CD4-positive, alpha-beta T cell treated with Interleukin-12 subunit alpha and Interleukin-12 subunit beta, for 1 hour (primary cell): ENCODE measurements at places on chromosomes 6 and 20.
A peak's percentile ranks its signal among the peaks of the same experiment; 100 is the strongest.

DNA sequence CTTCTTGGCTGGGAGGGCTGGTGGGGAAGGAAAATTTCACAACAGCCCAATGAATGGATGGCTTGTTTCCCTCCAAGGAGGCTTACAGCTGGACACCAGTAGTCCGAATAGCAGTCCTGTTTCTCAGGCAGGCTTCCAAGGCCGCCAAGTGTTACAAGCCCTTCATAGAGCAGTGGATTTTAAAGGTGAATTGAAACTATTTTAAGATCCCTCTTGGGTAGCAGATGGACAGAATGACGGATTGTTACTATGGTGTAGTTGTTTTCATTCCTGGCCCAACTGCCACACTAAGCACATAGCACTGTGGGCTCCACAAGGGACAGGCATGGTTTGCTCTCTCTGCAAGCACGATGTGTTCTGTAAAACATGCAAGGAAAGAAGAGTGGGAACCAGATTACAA, 203.3 kb upstream of the TAB2 start:
- DNase-seq = no peak

DNA sequence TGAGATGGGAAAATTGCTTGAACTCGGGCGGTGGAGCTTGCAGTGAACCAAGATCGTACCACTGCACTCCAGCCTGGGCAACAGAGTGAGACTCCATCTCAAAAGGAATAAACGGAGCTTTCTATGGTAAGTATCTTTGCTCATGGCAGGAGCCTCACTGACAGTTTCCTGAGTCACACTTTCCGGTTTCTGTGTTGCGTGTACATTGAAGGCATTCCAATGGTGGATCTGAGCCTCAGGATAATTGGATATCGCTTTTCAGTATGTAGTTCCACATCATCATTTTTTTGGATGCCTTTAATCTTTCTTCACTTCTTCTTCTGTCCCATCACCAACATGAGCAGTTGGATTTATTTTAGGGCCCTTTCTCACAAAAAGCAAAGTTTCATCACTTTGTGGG, 28.6 kb upstream of the GTSF1L start:
- no peak for DNase-seq

GRCh38 chr6:21587179-21587960, 6.2 kb upstream of the SOX4 start:
- peak; percentile 10 for DNase-seq

GRCh38 chr6:139597771-139598755, 223.6 kb upstream of the CITED2 start:
- no peak for DNase-seq

DNA sequence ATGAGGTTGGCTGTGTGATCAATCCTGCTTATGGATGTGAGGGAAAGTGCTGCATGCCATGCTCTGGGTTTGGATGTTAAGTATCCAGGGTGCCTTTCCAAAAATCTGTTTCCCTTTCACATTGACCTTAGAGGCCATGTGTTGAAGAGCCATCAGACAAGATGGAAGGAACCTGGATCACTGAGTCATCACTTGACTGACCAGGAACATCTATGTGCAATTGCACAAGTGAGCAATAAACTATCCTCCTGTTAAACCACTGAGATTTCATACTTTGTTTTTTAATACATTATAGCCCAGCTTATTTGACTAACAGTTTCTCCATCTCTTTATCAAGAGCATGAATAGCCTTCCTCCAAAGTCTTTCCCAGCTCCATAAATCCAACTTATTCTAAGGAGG, 17.8 kb upstream of the TMEM14A start:
- no peak for DNase-seq

DNA sequence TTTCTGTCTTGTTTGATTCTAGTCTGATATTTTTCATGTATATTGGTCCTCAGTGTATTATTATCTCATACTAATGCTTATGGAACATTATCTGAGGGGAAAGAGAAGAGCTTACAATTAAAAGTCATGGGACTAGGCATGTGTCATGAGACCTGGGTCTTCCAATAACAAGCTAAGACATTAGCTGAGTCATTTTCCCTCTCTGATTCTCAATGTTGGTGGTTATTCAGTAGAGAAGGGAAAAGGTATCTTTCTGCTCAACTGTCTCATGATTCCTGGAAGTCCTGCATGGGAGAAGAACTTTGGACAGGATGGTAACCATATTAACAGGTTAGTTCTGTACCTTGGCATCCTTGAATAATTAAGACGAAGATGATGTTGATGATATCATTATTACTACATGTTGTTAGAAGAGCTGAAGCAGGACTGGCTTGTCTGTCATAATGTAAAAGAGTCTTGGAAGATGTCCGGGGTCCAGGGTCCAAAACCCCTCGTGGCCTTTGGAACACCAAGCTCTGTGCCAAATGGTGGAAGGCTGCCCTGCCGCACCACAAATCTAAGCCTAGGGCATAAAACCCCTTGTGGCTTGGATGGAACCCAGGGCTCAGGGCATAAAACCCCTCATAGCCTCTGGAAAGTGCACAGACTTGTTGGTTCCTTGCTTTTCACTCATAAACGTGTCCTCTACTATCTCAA, 19.1 kb downstream of the TRIM38 start:
- no peak for DNase-seq

DNA sequence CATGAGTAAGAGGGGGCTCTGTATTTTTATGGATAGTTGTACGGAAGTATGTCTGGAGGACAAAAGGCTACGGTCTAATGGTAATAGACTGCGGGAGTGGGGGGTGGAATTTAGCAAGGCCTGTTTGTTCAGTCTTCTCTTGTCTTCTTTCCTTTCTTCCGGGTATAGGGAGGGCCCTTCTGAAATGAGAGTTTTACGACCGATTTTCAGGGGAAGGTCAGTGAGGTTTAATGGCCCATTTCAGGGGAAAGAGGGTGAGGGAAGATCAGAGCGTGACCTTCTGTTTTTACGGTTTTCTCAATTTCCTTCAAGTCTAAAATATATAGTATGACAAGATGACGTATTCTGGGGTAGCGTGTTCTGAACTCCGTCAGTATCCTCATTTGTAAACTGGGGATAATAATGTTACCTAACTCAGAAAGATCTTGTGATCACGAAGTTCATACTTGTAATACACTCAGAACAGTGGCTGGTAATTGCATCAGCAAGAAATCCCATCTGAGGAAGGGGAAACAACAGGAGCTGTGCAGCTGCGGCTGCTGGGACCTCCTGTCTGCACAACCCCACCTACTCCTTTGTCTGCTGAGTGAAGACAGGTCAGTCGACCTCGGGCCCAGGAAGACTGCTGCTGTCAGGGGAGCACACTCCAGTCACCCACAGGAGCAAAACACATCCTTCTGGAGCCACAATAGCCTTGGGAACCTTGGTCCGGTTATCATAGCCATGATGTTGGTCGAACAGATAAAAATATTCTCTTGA, 90.4 kb downstream of the MAP3K7 start:
- DNase-seq = no peak

DNA sequence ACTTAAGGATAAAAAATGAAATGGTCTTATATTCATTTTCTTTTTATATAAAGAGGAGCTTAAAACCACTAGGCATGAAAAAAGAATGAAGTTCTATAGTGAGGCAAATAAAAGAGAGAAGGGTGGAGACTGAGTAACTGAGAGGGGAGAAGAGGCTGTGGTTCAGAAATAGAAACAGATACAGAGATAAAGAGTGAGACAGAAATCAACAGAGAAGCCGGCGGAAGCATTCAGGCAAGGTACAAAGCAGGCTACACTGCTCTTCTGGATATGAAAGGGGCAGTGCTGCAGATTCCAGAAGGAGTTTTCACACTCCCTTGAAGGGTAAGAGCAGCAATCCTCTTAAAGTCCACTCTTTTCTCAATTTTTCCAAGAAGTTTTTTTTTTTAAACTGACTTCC, 29.9 kb downstream of the NFATC2 start:
- peak; percentile 44 for DNase-seq

- DNase-seq = no peak
These were observed 2.7 kb downstream of the FBXO9 start for GRCh38 chr6:53067849-53068361.

DNA sequence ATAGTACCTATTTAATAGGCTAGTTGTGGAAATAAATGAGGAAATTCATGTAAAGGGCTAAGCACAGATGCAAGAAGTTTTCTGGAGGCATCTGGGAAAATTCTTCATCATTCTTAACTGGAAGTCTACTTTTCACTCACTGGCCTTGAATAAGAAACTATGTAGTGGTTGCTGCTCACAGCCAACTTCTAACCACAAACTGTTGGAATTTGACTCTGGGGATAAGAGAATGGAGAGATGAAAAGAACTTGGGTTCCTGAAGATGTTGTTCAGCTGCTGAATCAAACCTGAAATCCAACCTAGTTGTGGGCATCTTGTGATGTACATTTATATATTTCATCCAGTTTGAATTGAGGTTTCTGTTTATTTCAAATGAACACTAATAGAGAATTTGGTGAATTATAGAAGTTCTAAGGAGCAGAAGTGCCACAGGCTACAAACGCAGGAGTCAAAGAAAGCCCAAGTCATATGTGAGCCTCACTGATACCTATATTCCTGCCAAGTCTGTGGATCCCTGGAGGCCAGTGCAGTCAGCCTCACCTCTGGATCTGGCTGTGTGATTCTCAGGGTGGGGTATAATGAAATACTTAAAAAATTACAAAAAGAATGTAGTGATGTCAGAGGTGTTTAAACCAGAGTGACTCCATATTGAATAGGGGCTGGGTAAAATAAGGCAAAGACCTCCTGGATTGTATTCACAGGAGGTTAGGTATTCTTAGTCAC, 18.7 kb upstream of the MEI4 start:
- no peak for DNase-seq

GRCh38 chr6:79506251-79506650, 31.0 kb downstream of the LCA5 start:
- no peak for DNase-seq

- DNase-seq = peak; percentile 4
These were observed 1066.8 kb upstream of the CITED2 start for GRCh38 chr6:140441256-140441655.

- no peak for DNase-seq
These were observed 48.1 kb downstream of the PSMG4 start for GRCh38 chr6:3306848-3307247.

- DNase-seq = no peak
These were observed 17.5 kb upstream of the SDCBP2 start for GRCh38 chr20:1346315-1346969.

GRCh38 chr20:50274570-50275430, 84.2 kb downstream of the CEBPB start:
- peak; percentile 39 for DNase-seq

GRCh38 chr20:6057139-6057538, 3.3 kb upstream of the LRRN4 start:
- no peak for DNase-seq
